ENCODE measurements at places on chromosomes 2 and 18.

GRCh38 chr2:110852051-110852450 lies 119.7 kb downstream of the ACOXL start:
- DNase-seq, result no peak

DNA sequence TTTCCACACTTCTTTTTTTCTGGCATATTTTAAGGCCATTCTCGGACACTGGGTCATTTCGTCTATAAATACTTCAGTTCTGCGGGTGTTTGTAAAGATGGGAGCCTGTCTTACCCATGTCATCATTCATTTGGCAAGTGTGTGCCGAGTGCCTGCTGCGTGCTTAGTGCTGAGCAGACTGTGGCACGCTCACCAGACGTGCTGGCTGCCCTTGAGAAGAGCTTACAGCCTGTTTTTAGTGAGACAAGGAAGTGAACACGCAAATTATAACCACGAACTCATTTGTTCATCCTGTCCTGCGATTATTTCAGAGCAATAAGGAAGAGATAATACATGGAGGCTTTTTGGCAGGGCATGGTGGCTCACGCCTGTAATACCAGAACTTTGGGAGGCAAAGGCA lies 10.4 kb upstream of the STON1 start:
- no peak for DNase-seq

DNA sequence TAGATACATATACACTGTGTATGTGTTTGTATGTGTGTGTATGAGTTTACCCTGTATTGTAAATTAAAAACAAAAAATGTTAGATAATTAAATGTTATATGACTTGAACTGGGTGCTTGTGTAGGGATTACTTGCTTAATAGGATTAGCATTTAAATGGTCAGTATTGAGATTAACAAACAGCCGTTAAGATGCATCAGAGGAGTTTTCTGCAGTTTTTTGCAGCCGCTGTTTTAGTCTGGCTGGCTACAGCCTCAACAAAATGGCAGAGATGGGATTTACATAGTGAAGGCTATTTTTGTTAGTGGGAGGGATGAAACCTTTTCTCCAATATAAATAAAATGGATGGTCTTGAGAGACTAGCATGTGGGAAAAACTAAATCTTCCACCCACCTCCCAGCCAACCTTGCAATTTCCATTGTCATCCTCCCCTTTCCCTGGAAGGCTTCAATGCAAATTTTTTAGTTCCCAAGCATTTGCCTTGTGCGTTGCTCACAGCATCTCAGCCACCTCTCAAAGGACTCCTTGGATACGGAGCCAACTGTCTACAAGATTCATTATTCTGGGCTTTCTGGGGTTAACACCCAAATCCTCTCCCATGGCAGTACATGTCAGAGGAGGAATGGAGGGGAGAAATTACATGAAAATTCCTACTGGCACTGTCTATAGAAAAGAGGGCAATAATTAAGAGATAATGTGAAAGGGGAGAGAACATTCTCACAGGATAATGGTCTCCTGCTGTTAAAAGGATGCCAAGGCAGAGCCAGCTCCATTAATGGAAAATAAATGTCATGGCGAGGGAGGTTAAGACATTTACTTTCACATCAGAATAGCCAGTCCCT lies 351.9 kb downstream of the CDH2 start:
- no peak for DNase-seq

DNA sequence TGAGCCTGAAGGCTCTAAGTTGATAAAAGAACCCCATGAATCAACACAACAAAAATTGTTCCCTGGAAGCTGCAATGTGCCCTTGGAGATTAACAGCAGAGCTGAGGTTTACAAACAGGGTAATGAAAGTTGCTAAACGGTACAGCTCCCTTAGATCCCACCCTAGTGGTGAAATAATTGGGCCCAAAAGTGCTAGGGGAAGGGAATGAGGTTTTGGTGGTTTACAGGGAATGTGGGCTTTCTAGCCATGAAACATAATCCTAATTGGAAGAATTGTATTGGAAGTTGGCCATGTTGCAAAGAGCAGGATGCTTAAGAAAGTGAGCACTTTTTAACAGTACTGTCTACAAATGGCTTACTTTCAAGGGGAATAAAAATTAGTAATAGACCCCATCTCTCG lies 180.2 kb upstream of the SMIM21 start:
- no peak for DNase-seq

GRCh38 chr2:165839610-165840009 lies 45.6 kb upstream of the GALNT3 start:
- DNase-seq, result no peak

DNA sequence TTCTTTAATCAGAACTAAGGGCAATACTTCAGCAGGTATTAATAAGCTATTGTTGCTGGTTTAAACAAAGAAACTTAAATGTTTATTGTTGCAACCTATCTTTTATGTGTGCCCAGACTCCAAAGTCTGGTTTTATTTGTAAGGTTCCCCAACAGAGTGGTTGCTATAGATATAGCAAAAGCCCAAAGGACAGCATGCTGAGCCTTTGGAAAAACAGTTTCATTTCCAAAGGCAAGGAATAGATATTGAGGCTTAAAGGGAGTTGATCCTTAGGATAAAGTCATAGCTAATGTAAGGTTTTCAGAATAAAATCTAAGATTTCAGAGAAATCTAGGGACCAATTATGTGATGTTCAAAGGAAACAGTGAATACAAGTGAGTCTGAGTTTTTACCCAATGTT lies 413.2 kb upstream of the SLC14A2 start:
- no peak for DNase-seq

- DNase-seq, result no peak
Observed at GRCh38 chr2:240460253-240460711, 24.8 kb downstream of the GPC1 start.

Data from SHP77 treated with DMSO at 0.1 percent for 48 hours (cell line).